NCI-H187 treated with DMSO at 0.1 percent for 48 hours (cell line): ENCODE measurements at places on chromosomes 11 and 22.

DNA sequence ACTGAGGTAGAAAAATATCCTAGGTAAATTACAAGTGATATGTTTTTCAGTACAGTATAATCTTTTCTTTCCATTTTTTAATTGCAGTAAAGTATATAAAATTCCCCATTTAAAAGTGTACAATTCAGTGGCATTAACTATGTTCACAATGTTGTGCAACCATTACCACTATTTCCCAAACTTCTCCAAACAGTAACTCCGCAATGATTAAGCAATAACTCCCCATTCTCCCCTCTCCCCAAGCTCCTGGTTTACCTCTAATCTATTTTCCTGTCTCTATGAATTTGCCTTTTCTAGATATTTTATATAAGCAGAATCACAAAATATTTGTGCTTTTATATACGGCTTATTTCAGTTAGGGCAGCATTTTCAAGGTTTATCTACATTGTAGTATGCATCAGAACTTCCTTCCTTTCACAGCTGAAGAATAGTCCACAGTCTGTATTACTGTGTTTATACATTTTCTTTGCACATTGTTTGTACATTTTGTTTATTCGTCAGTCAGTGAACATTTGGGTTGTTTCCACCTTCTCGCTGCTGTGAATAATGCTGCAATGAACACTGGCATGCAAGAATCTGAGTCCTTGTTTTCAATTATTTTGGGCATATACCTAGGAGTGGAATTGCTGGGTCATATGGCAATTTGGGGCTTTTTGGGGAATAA lies 110.7 kb downstream of the RPL27A start:
- no peak for DNase-seq

- DNase-seq, result no peak
These were observed 371.1 kb downstream of the DDX10 start for GRCh38 chr11:109036011-109036410.

- no peak for DNase-seq
These were observed 35.8 kb upstream of the FCHSD2 start for GRCh38 chr11:73177778-73178539.

- no peak for DNase-seq
These were observed 96.9 kb downstream of the FEZ1 start for GRCh38 chr11:125398994-125399640.

GRCh38 chr11:34790620-34791019 lies 125.6 kb downstream of the APIP start:
- no peak for DNase-seq

- no peak for DNase-seq
These were observed 6.8 kb upstream of the PPM1F start for GRCh38 chr22:21959274-21960074.

DNA sequence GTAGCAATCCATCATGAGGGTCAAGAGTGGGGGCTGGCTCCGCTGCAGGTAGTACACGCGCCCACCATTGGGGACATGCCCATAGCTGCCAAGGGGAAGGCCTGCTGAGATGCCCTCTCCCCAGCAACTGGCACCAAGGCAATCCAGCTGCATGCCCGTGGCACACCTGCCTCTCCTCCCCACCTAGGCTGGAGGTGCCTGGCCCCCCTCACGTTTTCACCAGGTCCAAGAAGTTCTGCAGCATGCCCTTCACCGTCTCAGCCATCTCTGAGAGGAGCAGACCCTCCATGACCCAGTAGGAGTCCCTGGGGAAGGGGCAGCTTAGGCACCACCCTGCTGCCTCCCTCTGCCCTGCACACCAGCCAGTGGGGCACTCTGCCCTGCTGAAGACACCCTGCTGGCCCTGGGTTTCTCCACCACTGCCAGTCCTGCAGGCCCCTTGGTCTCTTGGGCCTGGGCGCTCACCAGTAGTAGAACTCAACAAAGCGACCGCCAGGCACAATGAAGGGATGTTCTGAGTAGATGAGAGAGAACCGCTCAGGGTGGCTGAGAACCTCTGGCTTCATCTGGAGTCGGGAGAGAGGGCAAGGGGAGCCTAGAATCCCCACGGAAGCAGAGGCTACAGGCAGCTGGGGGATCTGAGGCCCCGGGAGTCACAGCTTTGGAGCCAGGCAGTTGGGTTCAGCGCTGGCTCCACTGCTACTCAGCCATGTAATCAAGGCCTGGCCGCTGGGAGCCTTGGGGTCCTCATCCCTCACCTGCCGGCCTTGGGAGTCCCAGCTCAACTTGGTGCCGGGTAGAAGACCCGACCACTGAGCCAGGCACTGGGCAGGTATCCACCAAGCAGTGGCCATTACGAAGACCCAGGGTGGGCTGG lies 17.8 kb downstream of the TREH start:
- no peak for DNase-seq

- DNase-seq, result no peak
These were observed 8.8 kb downstream of the CCDC179 start for GRCh38 chr11:22851477-22851876.

DNA sequence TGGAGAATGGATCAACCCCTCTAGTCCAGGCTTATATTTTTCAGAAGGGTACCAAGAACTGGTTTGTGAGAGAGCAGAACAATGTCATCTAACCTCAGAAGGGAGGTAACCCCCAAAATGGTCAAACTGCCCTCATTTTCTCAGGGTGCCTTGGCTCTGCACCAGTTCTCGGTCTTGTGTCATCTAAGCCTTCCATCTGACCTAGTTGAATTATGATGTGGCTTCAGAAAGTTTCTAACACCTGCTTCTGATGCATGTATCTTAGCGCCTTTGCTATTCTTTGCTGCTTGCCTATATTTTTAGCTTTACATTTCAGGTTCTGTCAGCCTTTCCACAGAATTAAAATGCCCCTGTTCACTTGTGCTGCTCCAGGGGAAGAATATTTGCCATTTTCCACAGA lies 91.7 kb upstream of the E2F8 start:
- DNase-seq, result no peak

DNA sequence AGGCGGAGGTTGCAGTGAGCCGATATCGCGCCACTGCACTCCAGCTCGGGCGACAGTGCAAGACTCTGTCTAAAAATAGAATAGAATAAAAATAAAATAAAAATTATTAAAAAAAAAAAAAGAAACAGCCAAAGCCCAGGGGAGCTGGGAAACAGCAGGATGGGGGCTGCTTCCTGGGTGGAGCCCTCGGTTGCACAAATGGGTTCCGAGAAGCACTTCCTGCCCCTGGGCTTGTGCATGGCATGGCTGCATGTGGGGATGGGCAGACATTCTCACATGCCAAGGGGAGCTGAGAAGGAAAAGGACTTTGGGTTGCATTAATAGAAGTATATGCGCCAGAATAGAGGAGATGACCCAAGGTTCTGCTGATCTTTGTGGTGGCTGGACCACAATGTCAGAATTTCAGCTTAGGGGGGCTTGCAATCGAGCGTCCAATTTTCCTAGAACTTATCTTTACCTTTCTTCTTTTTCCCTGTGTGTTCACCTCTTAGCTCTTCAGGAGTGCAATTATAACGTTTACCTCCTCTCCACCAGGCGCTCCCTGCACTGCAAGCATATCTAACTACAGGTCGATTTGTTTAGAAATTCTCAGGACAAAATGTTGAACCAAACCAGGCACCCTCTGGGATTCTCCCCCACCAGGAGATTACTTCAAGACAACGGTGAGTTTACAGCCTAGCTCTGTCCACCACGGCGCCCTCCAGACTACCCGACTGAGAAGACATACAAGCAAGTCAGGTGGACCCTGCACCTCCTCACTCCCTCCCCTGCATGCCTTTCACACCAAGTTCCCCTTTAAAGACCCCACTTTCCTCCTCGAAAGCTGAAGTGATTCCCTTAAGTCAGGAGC lies 53.2 kb downstream of the SHISAL1 start:
- no peak for DNase-seq

DNA sequence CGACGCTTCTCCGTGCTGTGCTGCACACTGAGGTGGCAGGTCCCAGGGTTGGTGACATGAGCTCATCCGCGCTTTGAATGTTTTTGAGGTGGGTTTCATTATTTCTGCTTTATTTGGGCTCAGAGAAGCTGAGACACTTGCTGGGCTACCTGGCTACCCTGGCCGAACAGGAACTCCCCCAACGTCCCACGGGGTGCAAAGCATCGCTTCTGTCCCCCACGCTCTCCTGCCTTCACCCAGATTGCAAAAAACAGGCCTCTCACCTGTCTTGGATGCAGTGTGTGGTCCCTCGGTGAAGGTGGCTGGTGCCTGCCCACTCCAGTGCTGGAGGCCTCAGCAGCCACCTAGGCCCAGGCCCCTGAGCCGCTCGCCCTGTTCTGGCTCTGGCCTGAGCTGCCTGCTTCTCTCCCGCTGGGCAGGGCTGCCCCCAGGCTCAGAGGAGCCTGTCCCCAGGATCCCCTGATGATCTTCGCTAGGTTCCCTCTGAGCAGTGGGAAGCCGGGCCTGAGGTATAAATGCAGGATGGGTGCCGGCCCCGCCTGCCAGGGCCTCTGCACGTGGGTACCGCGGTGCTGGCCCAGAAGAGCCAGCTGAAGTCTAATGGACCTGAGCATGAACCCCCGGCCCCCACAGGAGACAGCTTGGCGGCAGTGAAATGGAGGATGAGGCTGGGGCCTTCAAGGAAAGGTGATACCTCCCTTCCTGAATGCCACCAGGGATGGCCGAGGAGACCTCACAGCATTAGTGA lies 15.8 kb upstream of the MRGPRD start:
- DNase-seq, result no peak

DNA sequence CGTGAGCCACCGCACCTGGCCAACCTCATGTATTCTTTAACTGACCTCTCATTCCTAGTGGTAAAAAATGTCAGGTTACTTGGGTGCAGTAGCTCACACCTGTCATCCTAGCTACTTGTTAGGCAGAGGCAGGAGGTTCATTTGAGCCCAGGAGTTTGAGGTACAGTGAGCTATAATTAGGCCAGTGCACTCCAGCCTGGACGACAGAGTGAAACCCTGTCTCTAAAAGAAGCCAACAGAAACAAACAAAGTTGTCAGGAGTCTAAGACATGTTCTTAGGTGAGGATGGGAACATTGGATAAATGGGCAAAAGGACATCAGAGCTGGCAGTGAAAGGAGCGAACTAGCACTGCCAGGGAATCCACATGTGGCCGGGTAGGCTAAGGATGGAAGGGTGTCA lies 18.1 kb downstream of the MADD start:
- DNase-seq, result no peak

- DNase-seq, result no peak
These were observed 113.6 kb downstream of the MICAL3 start for GRCh38 chr22:17910561-17911311.

- no peak for DNase-seq
These were observed 5.0 kb upstream of the MUC6 start for GRCh38 chr11:1041471-1041870.

- DNase-seq, result no peak
These were observed 75.7 kb downstream of the MPPED1 start for GRCh38 chr22:43487311-43488030.

DNA sequence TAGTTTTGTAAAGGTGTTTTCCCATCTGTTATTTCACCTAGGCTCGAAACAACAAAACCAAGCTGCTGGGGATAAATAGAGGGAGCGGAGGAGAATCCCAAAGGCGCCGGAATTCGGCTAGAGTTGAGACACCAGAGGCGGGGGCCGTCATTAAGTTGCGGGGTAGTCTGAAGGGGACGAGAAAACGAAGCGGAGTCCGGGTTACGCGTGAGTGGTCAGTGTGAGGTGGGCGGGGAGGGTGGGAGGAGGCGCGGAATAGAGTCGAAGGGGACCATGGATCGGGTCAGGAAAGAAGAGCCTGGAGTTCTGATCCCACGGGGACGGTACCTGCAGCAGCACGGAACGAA lies 361 bp downstream of the SRPRA start:
- no peak for DNase-seq

- no peak for DNase-seq
These were observed 227.0 kb downstream of the ADAMTS15 start for GRCh38 chr11:130675371-130675821.

GRCh38 chr11:16791191-16791961 lies 52.9 kb downstream of the C11orf58 start:
- no peak for DNase-seq

DNA sequence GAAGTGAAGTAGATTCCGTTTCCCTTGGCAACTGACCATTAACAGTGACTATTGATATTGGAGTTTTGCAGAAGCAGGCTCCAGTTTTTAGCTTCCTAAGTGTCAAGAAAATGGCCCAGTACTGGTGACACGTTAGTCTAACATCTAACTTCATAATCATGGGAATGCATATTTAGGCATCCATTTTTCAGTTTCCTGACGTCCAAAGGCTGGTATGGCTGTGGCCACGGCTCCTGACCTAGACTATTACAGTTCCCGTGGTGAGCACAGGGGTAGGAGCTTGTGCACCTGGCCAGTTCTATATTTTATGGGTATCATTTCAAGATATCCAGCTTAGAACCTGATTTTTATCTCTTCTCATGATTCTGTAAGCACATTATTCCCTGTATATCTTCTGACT lies 323.8 kb downstream of the GUCY1A2 start:
- DNase-seq, result no peak

GRCh38 chr11:67045314-67045713 lies 11.3 kb upstream of the RHOD start:
- DNase-seq, result no peak

DNA sequence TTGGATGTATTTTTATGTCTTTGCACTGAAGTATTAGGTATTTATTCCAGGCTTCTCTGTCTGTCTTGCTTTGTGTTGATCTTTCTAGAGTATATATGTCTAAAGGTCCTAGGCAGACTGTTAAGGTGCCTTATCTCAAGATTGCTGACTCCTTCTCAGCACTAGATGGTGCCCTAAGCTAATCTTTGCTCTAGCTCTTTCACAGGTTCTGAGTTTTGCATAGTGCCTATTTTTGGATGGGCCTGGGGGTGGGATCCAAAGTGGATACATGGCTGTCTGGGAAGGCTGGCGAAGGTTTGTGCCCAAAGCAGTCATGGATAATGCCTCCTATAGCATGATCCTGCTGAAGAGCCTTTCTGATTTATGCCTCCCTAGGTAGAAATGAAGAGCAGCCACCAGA lies 154.9 kb downstream of the TRPC6 start:
- no peak for DNase-seq

DNA sequence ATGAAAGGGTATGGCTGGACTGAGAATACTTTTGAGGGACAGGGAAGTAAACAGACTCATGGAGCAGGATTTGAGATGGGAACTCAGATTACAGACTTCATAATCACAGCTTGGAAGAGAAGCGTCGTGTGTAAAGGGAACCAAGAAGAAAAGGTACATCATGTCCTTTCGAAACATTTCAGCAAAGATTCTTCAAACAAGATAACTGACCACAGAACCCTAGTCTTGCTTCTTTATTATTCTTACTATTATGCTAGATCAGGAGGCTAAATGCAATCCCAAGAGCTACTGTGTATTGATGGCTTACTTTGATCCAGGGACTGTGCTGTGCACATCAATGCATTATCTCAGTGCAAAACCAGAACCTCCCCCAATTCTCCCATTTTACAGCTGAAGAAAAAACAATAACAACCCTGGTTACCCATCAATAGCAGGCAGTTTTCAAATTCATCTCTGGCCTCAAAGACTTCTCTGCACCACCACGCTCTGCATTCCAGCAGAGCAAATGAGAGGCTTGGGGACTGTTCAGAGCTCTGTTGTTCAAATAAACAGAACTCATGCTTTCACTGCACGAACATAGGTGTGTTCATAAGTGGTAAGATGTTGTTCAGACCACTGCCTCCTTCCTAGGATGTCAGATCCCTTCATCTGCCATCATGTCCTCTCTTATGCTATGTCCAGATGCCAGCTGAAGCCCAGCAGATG lies 104.8 kb upstream of the NAV2 start:
- DNase-seq, result no peak
